ENCODE measurements at places on chromosomes 3 and 15.

DNA sequence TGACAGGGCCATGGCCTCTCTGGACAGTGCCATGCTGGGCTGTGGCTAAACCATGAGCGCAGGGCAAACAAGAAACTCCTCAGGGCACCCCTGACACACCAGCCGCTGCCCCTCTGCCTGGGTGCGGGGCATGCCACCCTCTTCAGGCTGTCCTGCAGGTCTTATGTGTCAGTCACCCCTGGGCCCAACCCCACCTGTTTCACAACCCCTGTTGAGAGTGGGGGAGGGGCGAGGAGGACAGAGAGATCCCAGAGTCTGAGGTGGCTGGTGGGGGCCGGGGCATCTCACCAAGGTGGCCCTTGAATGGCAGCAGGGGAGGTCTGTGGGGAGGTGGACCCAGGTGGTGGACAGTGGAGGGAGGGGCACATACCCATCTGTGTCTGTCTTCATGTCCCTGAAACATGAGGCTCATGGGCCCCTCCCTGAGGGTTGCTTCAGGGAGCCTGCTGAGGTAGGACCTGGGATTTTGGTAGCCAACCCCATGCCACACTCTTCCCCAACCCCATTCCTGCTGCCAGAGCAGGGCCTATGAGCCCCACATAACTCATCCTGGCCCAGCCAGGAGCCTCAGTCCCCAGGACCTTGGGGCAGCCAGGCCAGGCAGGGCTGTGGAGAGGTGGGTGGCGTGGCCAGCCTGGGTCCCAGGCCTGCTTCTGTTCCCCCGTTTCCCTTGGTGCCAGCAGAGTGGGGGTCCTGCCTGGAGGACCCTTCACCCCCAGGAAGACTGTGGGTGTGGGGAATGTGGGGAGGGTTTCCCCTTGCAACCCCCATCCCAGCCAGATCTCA, 1.7 kb upstream of the STAB1 start:
- no peak for DNase-seq

GRCh38 chr15:66129586-66129985, 124.0 kb downstream of the MEGF11 start:
- no peak for DNase-seq

DNA sequence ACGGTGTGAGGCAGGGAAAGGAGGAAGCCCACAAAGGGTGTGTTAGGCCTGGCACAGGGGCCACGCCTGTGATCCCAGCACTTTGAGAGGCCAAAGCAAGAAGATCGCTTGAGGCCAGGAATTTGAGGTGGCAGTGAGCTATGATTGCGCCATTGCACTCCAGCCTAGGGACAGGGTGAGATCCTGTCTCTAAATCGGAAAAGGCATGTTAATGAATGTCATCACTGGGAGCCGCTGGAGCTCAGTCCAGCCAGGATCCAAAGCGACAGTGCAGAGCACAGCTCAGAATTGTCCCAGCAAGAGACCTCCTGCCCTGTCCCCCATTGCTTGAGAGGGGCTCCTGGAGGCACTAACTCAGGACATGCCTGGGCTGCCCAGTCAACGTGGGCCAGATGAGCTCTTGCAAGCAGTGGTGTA, 15.0 kb upstream of the FBLN2 start:
- no peak for DNase-seq

GRCh38 chr3:32009101-32009500, 27.6 kb downstream of the ZNF860 start:
- no peak for DNase-seq
